Activated T-helper 17 cell treated with anti-CD3 and anti-CD28 coated beads, Interleukin-2, amount 50 U/mL, for 72 hours (primary cell): ENCODE measurements at places on chromosomes 4 and X.

- ATAC-seq: no peak
Observed at GRCh38 chr4:75658876-75659275, 14.3 kb downstream of the G3BP2 start.

DNA sequence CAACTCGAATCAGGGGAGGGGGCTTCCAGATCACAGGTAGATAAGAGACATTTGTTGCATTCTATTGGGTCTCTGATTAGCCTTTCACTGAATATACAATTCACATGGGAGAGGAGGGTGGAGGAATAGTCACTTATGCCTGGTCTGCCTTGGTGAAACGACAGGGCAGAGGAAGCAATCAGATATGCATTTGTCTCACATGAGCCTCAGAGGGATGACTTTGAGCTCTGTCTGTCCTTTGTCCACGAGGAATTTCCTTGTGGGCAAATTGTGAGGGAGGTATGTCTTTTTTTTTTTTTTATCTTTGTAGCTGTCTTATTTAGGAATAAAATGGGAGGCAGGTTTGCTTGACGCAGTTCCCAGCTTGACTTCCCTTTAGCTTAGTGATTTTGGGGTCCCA is 28.5 kb upstream of the TMSB4X start:
- no peak for ATAC-seq

DNA sequence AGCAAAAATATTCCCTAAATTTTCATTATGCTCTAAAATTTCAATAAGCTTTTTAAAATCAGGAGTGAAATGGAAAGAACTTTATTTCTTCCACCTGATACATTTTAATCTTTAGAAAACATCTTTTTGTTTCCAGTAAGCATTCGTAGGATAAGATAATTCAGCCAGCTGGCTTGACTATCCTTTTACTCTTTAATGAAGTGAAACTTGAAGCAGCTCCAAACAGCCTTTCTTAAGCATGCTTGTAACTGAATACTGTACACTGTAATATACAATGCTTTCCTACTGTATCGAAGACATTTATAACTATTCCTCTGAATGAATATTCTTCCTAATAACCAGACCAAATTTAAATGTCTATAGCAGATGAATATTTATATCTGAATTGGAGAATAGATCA is 98.8 kb downstream of the KLHL4 start:
- no peak for ATAC-seq

GRCh38 chr4:95129031-95129430 is 371.3 kb downstream of the BMPR1B start:
- no peak for ATAC-seq

- ATAC-seq: peak; percentile 64
Observed at GRCh38 chr4:118968005-118968404, 79.4 kb downstream of the SYNPO2 start.

- no peak for ATAC-seq
Observed at GRCh38 chr4:7398104-7398423, 36.7 kb downstream of the PSAPL1 start.

GRCh38 chr4:3800351-3800750 is 34.2 kb downstream of the ADRA2C start:
- ATAC-seq: no peak

DNA sequence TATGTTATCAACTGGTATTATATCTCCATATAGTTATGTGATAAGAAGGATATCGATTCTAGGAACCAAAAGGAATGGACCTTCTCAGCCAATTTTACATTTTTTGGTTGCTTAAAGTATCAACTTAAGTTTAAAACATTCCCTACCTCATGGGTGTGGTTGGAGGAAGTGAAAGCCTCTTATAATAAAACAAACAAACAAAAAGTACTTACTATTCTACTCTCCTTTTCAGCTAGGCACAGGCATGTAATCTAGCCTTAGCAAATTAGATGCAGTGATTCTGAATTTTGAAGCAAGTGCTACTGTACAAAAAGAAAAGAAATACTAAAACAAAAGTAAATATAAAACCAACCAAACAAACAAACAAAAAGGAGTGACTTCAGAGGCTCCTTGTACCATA is 485.4 kb downstream of the C4orf33 start:
- ATAC-seq: no peak

DNA sequence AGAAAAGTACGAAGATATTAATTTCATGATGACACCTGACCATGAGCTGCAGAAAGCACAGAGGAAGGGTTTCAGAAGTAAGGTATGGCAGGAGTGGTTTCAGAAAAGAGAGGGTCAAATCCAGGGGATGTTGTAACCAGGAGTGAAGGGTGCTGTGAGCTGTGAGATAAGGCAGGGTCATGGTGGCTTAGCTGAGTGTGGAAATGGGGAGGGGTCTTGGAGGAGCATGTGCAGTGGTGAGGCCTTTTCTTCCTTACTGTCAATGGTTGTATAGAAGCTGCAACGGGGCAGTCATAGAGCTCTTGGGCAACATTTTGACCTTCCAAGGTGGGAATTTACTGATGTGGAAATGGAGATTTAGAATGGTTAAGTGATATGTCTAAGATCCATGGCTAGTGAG is 2.5 kb downstream of the ANAPC4 start:
- no peak for ATAC-seq

GRCh38 chr4:153538487-153539357 is 72.6 kb downstream of the TMEM131L start:
- ATAC-seq: no peak

DNA sequence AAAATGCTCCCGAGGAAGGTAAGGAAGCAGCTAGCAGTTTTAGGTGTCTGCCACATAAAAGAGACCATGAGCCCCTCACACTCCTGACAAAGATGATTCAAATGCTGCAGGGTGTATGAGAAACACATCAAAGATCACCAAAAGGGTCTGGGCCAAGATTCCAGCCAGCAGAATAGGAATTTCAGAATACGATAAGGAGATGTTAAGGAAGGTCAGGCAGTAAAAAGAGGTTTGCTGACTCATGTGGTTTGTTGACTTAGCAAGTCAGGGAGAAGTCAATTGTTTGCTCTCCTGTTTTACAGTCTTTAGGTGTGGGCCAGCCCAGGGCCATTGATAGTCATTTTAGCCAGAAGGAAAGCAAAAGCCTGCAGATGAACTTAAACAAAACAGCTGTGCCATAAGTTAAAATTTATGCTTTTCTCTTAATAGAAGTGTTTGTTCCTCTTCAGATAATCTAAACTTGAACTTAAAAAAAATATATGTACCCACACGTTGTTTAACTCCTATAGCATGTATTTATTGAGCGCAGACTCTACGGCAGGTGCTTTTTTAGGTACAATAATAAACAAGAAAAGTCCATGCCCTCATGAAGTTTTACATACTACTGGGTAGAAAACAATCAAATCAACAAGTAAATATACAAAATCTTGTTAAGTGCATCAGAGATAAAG is 115.6 kb downstream of the CAMK2D start:
- ATAC-seq: no peak

DNA sequence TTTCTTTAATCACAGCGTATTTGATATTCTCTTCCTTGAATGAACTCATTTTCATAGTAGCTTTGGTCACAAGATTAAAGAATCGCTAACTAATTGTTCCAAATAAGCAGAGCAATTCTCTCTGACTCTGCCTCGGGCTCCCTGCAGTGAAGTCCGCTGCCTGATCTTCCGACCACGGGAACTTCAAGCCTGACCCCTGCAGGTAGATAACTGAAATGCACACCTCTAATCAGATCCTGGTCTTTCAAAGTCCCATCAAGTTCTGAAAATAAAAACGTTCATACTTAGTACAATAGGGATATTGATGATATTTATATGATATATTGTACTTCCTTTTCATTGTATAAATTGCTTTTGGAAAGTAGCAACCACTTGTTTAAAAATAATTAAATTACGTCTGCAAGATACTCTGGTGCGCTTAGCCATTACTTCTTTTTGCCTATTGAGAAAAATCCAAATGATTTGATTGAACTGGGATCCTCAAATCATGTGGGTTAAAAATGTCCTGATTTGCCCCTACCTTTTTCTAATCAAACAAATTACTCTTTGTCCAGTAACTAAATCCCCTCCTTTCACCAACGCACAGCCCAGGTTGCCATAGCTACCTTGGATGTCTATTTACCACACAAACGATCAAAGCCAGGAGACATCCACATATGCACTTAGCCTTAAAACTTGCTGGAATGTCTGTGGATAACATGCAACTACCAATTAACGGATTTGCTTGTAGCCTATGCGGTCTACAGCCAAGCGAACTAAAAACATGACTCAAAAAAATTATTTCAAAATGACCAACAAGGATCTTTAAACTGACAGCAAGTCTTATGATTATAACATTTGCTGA is 4.2 kb downstream of the MID1 start:
- no peak for ATAC-seq

DNA sequence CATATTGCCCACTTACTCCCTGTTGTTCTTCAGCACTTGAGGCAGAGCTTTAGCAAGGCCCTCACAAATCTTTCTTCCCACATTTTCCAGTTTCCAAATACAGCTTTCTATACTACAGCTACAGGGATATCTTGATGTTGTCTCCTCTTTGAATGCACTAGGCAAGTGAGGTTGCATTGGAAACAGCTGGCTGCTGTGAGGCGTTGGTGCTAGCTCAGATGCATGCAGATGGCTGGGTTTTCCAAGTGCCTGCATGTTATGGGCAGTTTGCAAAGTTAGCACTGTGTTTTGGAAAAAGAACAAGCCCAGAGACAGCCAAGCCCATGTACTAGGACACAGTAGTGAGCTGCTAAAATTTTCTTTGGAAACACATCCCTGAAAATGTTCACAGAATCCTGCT is 315.1 kb upstream of the RASGEF1B start:
- no peak for ATAC-seq

GRCh38 chr4:69322055-69322454 is 41.8 kb downstream of the UGT2B28 start:
- no peak for ATAC-seq

DNA sequence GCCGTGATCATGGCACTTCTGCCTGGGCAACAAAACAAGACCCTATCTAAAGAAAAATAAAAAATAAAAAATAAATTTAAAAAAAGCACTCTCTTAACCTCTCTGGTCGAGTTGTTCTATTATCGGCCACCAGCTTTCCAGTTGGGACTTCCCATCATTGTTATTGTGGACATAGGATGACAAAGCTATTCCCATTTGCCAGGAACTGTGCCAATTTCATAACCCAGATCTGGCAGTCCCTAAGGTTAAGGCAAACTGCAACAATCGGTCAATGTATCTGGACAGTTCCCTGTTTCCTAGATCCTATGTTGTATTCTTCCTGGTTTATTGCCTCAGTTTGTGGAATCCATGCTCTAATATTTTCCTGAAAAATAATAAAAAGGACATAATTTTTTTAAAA is 17.8 kb upstream of the ANXA5 start:
- ATAC-seq: no peak

DNA sequence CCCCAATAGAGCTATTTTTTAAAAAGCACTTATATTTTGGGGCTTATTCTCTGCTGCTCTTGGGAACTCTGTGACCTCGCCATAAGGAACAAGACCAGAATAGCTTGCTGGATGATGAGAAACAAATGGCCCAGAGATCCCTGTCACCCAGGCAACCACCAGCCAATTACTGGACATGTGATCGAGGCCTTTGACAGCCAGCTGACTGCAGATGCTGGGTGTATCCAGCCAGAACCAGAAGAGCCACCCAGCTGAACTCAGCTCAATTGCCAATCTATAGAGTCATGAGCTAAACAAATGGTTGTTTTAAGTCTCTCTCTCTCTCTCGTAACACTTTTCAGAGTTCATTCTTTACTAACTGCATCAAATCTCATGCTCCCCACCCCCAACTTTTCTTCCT is 24.4 kb upstream of the CITED1 start:
- ATAC-seq: no peak

GRCh38 chrX:40474205-40474626 is 106.6 kb upstream of the ATP6AP2 start:
- ATAC-seq: no peak

- no peak for ATAC-seq
Observed at GRCh38 chr4:165991325-165992180, 118.5 kb downstream of the TLL1 start.
